ENCODE measurements at places on chromosomes 3 and 15. TPM values are rescaled to one million over a fixed set of nuclear protein-coding genes. Genes with fewer than 3 reads are reported as not detected.

The ULK4 gene
- total RNA-seq: 13.1 TPM

The SLC24A5 gene
- total RNA-seq: not detected

The PIGZ gene
- total RNA-seq: 0.44 TPM

The QTRT2 gene
- total RNA-seq: 31.3 TPM

The AMT gene
- 3.6 TPM for total RNA-seq

The KIF7 gene
- total RNA-seq: 2.3 TPM

The ALS2CL gene
- total RNA-seq: 3.3 TPM

The SKOR1 gene
- total RNA-seq: 0.16 TPM

The AMOTL2 gene
- 0.32 TPM for total RNA-seq

The DGKG gene
- total RNA-seq: 1.3 TPM

The ATP13A4 gene
- 1.1 TPM for total RNA-seq

The MESP2 gene
- total RNA-seq: 0.30 TPM

The ITIH1 gene
- total RNA-seq: not detected

The PRR20G gene
- total RNA-seq: not detected

The DOCK3 gene
- 2.5 TPM for total RNA-seq

The KBTBD13 gene
- total RNA-seq: not detected

The RPUSD2 gene
- 11.0 TPM for total RNA-seq

The MSL2 gene
- 48.3 TPM for total RNA-seq

The ISL2 gene
- total RNA-seq: not detected

The C3orf70 gene
- total RNA-seq: not detected

The CASR gene
- total RNA-seq: 0.05 TPM

The C2CD4A gene
- 0.73 TPM for total RNA-seq

The CCDC54 gene
- not detected for total RNA-seq

The BCL2A1 gene
- 103 TPM for total RNA-seq

The NDUFB5 gene
- 105 TPM for total RNA-seq

The PTPRG gene
- 0.32 TPM for total RNA-seq

The CEMIP gene
- not detected for total RNA-seq

The CLDN1 gene
- 1.6 TPM for total RNA-seq

The GOLGA8J gene
- 0.16 TPM for total RNA-seq

The GRM2 gene
- 0.47 TPM for total RNA-seq

The SPESP1 gene
- 1.0 TPM for total RNA-seq

The UBAP1L gene
- total RNA-seq: 3.2 TPM

The GOLGA8H gene
- not detected for total RNA-seq

The HEG1 gene
- 6.4 TPM for total RNA-seq

The GOLGA6D gene
- total RNA-seq: not detected

All from activated CD4-positive, alpha-beta T cell treated with anti-CD3 and anti-CD28 coated beads for 36 hours (primary cell).